ENCODE measurements at places on chromosomes 7 and 10.

DNA sequence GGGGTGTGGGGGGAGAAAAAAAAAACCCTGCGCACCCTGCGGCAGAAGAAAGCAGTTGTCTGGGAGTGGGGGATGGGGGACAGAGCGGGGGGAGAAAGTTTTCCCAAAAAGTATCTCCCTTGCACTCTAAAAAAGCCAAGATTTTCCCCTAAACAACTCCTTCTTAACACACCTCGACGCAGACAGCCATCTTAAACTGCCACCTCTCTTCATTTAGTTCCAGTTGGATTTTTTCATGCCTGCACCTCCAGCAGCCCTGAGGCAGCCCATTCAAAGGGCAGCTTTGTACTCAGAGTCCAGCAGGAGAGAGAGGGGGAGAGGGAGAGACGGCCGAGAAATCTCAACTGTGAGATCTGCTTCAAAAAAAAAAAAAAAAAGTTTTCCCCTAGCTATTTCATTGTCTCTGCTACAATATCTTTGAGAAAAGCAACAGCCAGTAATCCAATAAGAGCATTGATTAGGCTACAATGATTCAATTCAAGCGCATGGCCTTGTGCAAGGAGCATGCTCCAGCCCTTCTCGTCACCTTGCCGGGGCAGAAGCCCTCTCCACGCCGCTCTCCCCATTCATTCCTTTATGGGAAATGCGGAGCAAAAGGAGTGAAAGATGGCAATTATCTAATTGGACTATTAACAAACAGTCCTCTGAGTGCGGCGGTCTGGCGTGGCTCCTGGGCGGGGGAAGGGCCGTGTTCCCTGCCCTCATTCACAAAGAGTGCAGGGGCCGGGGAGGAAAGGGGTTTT, 939 bp upstream of the VAX1 start:
- peak; percentile 85 for DNase-seq

- no peak for DNase-seq
Observed at GRCh38 chr10:98795467-98795866, 348.7 kb upstream of the HPS1 start.

- peak; percentile 77 for DNase-seq
Observed at GRCh38 chr7:75650062-75650461, 88.7 kb downstream of the HIP1 start.

- no peak for DNase-seq
Observed at GRCh38 chr10:18582803-18583202, 68.6 kb downstream of the NSUN6 start.

- DNase-seq, result peak; percentile 19
Observed at GRCh38 chr10:72016608-72017300, 52.6 kb downstream of the CHST3 start.

DNA sequence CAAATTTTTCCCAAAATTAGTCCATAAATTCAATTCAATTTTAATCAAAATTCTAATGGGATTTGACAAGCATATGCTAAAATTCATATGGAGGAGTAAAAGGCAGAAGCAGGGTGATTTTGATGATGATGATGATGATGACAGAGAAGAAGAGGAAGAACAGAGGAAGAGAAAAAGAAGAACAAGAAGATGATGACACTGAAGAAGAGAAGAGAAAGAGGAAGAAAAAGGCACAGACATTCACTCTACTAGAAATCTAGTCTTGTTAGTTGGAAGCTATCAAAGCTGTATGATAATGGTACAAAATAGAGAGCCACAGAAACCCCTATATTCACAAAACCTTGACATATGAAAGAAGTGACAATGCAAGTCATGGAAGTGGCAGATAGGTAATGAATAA, 157.9 kb downstream of the ELMO1 start:
- no peak for DNase-seq

DNA sequence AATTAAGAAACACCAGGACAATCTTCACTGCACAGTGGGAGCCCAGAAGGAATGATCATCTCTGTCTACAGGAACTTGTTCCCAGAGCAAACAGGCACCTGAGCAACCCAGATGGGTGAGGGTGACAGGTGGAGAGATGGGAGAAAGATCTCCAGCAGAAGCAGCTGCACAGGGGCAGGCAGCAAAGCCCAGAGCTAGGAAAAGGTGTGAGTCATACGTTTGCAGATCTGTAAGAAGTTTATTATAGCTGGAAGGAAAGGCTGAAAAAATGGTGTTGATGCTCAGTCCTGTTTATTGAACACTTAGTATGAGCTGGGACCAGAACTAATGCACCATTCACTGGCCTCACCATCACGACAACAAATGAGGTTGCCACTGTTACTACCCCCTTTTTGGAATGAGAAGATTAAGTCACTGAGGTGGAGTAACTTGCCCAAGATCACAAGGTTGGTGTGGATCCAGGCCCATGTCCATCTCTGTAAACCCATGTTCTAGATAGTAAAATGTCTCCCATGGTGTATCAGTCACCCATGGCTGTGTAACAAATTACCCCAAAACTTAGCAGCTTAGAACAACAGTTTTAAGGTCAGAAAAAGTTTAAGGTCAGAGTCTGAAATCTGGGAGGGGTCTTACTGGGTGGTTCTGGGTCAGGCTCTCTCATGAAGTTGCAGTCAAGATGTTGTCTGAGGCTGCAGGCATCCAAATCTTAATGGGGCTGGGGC, 506.9 kb downstream of the RPS24 start:
- peak; percentile 30 for DNase-seq

DNA sequence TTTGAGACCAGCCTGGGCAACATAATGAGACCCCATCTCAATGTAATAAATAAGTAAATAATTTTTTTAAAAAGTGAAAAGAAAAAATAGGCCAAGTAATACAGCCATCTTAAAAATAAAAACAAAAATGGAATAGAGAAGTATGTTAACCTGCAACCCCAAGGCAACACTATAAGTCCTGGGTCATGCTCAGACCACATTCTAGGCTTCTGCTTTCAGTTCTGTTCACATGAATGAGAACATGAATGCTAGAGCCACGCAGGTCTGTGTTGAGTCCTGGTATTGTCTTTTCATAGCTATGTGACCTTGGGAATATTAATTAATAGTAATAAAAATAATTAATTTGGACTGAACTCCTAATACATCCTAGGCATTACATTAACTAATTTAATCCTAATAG, 284.0 kb downstream of the AUTS2 start:
- no peak for DNase-seq

GRCh38 chr10:56028298-56029132, 332.5 kb downstream of the ZWINT start:
- no peak for DNase-seq

GRCh38 chr7:73353243-73353642, 25.3 kb downstream of the FKBP6 start:
- DNase-seq, result no peak

- no peak for DNase-seq
Observed at GRCh38 chr7:22859641-22860290, 37.1 kb upstream of the TOMM7 start.

DNA sequence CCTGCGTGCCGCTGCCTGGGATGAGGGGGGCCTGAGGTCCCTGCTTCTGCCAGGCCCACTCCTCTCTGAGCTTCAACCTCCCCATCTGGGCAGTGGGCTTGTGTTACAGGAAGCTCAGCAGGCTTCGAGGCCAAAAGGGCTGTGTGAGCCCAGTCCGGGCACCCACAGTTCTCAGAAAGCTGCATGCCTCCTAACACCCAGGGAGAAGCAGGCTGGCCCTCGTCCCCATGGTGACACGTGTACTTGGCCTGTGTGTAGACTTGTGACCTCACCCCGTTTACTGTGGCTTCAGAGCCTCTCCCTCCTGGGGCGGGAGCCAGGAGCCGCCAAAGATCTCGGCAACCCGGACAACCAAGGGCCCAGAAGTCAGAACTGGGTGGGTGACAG, 2.2 kb upstream of the GRIFIN start:
- no peak for DNase-seq

DNA sequence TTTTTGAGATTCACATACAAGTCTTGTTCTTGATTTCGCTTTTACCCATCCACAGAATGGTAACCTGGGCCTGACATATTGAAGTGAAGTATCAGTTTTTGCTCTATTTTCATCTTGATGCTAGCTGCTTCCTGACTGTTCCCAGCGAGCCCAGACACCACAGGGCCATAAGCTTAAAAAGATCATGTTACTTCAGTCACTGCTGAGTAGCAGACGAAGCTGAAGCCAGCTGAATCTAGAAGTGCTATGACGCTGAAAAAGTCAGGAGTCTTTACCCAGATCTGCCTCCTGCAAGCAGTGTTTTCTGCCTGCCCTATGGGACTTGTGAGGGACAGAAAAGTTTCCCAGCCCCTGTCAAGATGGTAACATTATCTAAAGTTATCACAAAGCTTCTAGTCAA, 2.7 kb upstream of the PRXL2A start:
- DNase-seq, result peak; percentile 47
